Choroid plexus epithelial cell (primary cell): ENCODE measurements at places on chromosomes 7 and 10.
A peak's percentile ranks its signal among the peaks of the same experiment; 100 is the strongest.

- DNase-seq, result peak; percentile 73
These were observed 3.3 kb downstream of the MAP3K8 start for GRCh38 chr10:30437031-30437841.

DNA sequence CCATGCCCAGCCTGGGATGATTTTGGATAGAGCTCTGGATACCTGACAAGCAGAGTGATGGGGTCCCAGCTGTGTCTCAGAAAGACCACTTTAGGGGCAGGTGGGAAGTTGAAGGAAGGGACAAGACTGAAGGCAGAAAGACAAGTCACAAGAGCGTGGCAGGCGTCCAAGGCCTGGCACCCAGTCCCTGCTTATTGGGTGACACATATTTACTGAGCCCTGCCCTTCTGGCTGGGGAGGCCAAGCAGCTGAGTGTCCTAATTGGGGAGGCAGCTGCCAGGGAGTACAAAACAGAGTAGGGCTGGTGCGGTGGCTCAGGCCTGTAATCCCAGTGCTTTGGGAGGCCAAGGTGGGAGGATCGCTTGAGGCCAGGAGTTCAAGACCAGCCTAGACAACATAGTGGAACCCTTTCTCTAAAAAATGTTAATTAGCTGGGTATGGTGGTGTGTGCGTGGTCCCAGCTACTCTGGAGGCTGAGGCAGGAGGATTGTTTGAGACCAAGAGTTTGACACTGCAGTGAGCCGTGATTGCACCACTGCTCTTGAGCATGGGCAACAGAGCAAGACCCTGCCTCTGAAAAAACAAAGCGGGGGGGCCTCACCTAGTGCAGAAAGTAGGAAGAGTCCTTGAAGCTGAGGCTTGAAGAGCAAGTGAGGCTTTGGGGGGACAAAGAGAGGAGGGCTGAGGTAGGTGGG, 53.0 kb upstream of the GTF2I start:
- no peak for DNase-seq

DNA sequence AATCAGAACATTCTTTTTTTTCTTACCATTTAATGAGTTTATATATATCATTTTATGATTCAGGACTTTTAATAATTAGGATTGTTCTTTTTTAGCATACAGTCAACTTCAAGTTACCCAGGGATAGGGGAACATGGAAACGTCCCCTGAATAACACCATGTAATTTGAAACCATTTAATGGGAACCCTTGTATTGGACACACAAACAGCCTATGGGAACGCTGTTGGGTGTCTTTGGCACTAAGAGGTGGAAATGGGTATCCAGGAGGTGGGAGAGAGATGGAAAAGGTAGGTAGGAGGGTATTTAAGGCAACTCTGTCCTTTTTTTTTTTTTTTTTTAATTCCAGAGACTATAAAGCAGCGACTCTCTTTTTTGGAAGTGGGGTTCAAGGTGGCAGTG, 2.6 kb downstream of the LUC7L2 start:
- DNase-seq, result peak; percentile 29

DNA sequence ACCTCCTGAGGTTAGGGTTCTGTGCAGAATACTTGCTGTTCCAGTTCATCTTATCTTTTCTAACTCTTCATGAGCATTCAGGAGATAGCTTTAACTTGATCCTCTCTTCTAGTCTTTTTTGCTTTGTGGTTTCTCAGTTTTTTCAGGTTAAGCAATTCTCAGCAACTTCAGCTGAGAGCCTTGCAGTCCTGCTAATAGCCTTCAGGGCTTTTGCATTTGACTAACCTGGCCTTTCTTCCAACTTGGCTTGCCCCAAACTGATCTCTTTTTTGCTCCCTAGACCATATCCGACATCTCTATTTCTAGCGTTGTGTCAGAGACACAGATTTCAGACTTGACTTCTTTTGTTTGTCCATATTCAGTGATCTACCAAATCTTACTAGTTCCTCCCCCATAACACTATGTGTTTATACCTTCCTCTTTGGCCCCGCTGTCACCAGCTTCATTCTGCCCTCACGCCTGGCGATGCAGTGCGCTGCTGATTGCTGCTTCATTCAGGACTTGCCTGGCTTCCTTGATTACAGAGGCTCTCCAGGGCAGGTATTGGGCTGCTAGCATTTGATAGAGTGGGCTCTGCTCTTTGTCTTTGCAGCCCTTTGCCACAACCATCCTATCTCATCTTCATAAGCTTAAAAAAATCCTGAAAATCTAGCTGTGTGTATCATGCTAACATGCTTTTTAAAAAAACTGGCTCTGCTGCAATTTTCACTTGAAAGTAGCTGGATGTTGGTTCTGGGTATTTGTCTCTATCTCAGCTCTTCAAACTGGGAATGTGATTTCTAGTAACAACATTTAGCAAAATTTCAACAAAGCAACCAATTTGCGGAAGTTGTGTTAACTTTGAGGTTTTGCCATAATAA, 9.6 kb downstream of the CUL1 start:
- peak; percentile 41 for DNase-seq

DNA sequence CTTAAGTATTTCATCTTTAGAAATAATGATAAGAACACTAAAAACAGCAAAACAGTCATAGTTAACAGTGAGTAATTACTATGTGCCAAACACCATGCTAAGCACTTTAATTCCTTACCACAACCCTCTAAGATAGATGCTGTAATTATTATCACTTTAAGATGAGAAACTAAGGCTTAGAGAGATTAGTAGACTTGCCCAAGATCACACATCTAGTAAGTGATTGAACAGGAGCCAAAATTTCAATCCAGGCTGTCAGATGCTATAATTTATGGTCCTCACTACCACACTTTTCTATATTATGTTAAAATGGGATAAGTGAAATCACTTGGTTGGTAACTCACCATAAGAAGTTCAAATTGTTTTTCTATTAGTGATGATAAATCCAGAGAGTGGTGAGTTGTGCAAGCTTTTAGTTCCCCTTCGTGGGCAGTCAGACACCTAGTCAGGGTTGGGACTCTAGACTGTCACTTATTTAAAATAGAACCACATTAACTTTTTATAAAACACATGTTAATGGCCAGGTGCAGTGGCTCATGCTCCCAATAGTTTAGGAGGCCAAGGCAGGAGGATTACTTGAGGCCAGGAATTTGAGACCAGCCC, 85.9 kb upstream of the GATA3 start:
- no peak for DNase-seq

- peak; percentile 53 for DNase-seq
These were observed at the start of gene MEST for GRCh38 chr7:130491841-130492522. TSS of gene MEST (plus strand) at chr7:130492085. CDS start at chr7:130492314, 229 bp downstream.

GRCh38 chr7:96199421-96199820, 122.5 kb downstream of the SLC25A13 start:
- peak; percentile 37 for DNase-seq

DNA sequence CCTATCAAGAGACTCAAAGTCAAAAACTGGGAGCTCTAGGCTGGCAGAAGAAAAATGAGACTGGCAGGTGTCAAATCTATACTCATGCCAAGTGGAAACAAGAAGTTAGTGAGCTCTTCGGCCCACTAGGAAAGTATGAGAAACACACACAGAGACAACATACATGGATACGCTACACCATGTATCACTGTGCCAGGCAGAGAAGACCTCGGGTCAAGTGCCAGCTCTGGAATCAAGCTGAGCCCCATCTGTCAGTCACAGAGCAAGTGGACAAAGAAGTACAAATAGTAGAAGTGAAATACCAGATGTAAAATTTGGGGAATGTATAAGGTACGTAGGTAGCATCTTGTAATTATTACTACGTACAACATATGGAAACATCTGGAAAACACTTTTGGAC, 62.4 kb downstream of the FAM13C start:
- no peak for DNase-seq

DNA sequence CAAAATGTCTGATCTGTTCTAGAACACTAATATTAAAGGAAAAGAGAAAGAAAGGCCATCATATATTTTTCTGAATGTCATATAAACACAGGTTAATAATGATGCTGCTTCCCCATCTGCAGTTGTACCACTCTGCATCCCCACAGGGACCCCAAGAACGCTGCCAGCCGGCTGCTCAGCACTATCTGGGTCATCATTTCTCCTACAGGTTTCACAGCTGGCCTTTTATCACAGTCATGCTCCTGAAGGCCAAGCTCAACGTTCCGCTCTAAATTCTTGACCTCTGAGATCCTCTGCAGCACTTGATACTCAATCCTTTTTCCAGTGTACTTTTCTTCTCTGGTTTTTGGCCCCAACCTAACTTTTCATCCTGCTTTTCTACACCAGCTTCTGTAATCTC, 4.8 kb downstream of the IDI1 start:
- DNase-seq, result no peak

DNA sequence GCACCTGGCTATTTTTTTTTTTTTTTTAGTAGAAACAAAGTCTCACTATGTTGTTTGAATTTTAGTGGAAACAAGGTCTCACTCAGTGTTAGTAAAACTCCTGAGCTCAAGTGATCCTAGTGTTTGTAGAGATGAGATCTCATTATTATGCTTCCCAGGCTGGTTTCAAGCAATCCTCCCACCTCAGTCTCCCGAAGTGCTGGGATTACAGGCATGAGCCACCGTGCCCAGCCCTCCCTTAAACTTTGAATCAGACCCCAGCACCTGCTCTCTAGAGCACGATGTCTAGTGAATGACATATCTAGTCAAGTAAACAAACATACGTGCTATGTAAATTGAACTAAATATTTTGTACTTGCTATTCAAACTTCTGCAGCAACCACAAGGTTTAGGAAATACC, 105.6 kb upstream of the MYO3A start:
- DNase-seq, result no peak

GRCh38 chr7:1729773-1730172, 59.7 kb downstream of the ELFN1 start:
- no peak for DNase-seq

- DNase-seq, result peak; percentile 18
These were observed 15.2 kb downstream of the ITPRIP start for GRCh38 chr10:104323085-104323484.

GRCh38 chr7:99219185-99219767, 11.4 kb upstream of the KPNA7 start:
- DNase-seq, result no peak

- peak; percentile 63 for DNase-seq
These were observed 65.6 kb downstream of the TWIST1 start for GRCh38 chr7:19051767-19052375.

- no peak for DNase-seq
These were observed 28.9 kb upstream of the PRKAG2 start for GRCh38 chr7:151905766-151906165.

DNA sequence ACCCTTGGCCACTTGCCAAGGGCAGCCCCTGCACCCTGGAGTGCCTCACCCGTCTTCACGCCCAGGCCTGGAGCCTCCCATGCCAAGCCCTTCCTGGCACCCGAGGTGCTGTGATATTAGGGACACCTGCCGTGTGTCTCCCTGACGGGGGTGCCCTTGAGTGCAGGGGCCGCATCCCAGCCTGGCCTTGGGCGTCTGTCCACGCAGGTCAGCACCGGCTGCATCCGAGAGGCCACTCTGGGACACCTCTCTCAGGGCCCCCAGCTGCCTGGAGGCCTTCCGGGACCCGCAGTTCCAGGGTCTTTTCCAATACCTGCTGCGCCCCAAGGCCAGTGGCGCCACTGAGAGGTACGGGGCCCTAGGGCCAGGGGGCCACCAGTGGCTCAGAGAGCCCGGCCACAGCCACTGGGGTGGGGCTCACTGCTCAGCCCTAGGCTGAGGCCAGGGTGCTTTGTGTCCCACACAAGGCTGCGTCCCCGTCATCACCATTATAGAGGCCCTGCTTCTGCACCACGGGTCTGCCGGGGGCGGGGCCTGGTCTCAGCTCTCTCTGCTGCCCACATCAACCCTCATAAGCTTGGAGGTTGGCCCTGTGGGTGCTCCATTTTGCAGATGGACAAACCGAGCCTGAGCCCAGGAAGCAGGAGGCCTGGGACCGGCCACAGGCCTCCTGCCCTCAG, 12.7 kb downstream of the AP5Z1 start:
- DNase-seq, result no peak

DNA sequence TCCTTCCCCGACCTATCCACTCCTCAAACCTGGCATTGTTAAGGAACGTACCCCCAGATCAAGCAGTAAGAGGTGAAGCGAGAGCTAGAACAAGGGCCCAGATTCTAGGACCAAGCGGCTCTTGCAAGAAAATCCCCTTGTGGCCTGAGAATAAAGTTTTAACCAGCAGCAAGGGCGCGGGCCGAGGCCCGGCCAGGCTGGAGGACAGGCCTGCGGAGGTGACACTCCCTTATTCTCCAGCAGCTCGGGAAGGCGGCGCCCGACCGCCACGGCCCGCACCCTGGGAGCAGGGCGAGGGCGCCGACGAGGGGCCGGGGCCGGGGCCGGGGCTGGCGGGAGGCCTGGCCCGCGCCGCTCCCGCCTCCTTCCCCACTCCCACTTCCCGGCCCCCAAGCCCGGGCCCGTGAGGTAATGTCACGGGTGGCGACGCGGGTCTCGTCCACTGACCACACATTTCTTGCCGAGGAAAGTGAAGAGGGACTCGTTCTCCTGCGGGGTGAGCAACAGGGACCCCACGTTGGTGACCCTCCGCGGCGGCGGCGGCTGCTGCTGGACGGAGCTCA, 551 bp downstream of the WASL start:
- peak; percentile 47 for DNase-seq

- peak; percentile 89 for DNase-seq
These were observed 24.1 kb downstream of the PDLIM1 start for GRCh38 chr10:95266674-95267095.

GRCh38 chr7:116998567-116999175, 45.4 kb downstream of the ST7 start:
- DNase-seq, result peak; percentile 26

DNA sequence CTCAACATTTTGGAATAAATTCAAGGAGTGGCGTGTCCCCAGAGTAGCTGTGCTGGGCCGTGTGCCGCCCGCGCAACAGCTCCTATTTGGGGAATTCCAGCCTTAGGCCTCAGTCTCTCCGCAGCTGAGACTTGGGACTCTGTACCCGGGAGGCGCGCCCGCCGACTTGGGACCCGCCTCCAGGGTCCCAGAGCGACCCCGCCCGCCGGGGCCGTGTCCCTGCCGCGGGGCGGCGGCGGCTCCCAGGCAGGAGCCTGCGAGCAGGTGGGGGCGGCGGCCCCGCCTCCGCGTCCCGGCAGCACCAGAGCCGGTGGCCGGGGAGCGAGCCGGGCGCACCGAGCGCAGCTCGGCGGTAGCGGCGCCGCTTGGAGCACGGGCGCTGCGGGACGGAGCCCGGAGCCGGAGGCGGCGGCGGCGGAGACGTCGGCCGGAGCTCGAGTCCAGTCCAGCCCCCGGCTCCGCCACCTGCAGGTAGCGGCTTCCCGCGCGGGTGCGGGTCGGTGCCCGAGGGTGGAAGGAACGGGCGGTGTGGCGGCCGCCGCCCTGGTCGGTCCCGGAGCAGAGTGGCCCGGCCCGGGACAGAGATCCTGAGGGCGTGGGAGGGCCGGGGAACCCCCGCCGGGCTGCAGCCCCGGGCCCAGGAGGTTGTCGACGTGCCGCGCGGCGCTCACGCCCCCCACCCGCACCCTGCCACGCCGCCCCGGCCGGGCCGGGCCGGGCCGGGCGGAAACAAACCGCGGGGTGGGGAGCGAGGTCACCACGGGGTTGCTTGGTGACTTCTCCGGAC, at the start of gene WIPF3:
WIPF3 (plus strand) TSS at position 301 of the 787 bp plus-strand sequence. CDS start 28,217 bp downstream, outside the sequence.
- DNase-seq, result no peak

- DNase-seq, result no peak
These were observed 14.2 kb downstream of the FBH1 start for GRCh38 chr10:5904227-5904626.

- no peak for DNase-seq
These were observed 240.4 kb downstream of the ABCA13 start for GRCh38 chr7:48411619-48412018.
